Esophagus muscularis mucosa (tissue), 4 donors: ENCODE measurements at places on chromosomes 5 and 9. TPM values are rescaled to one million over a fixed set of nuclear protein-coding genes. Genes with fewer than 3 reads are reported as not detected.
A peak's percentile ranks its signal among the peaks of the same experiment; 100 is the strongest.

DNA sequence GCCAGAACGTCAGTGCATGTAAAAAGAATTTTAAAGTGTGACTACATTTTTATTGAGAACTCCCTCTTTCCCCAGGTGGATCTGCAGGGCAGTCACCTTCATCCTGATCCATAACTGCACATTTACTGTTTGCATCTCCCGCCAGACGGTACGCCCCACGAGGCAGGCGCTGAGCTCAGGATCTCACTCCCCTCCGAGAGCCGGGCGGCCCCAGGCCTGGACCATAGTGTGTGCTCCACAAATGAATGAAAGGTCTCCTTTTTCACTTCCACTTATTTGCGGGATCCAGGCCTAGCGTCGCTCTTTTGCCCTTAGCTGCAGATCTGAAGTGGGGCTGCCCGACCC lies 378 bp downstream of the DROSHA start:
- peaks cover 41% of the 10 kb centered on the region for H3K4me1 ChIP-seq
- H3K4me3 ChIP-seq = peak overlapping the region; percentile 76
- H3K27me3 ChIP-seq = no peaks in the 10 kb centered on the region
- DNase-seq = no peak
- peak overlapping the region; percentile 80 for H3K27ac ChIP-seq

DNA sequence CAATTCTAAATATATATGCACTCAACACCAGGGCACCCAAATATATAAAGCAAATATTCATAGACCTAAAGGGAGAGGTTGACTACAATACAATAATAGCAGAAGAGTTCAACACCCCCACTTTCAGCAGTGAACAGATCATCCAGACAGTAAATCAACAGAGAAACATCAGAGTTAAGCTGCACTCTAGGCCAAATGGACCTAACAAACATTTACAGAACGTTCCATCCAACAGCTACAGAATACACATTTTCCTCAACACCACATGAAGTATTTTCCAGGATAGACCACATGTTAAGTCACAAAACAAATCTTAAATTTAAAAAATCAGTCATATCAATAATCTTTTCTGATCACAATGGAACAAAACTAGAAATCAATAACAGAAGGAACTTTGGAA lies 18.9 kb downstream of the APBA1 start:
- no peak overlapping the region for H3K27ac ChIP-seq
- no peaks in the 10 kb centered on the region for H3K27me3 ChIP-seq
- H3K36me3 ChIP-seq = no peaks in the 10 kb centered on the region

DNA sequence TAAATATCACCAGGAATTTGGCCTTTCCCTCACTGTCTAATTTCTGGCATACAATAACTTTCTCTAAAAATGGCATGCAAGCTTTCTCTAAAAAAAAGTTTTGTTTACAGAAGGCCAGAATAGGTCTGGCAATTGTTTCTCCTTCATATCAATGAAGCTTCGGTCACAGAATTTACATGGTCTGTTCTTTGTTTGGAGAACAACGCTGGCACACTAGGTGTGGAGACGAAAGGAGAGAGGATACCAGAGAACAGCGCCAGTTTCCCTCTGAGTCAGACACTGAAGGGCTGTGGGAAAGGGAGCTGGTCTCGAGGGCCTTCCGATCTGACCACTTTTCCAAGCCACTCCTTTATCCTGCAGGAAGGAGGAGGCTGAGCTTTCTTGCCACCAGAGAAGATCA lies 60.1 kb upstream of the ITGA1 start:
- no peak for DNase-seq
- no peaks in the 10 kb centered on the region for H3K36me3 ChIP-seq
- no peaks in the 10 kb centered on the region for H3K27me3 ChIP-seq
- peak overlapping the region; percentile 67 for H3K27ac ChIP-seq

DNA sequence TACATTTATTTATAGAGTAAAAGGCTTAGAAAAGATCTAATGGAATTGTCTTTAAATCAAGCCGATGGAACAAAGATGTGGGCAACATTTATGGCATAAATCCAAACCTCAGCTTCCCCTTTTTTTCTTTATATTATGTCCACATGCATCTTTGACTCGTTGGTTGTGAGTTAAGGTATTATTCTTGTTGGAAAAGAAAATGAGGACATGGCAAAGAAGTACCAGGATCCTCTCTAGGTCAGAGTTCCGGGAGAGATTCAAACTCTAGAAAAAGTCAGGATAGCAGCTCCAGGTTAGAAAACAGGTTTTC lies 508 bp upstream of the NME5 start:
- peak overlapping the region; percentile 66 for H3K4me3 ChIP-seq
- DNase-seq = no peak
- H3K27me3 ChIP-seq = no peaks in the 10 kb centered on the region
- peaks cover 19% of the 10 kb centered on the region for H3K4me1 ChIP-seq

DNA sequence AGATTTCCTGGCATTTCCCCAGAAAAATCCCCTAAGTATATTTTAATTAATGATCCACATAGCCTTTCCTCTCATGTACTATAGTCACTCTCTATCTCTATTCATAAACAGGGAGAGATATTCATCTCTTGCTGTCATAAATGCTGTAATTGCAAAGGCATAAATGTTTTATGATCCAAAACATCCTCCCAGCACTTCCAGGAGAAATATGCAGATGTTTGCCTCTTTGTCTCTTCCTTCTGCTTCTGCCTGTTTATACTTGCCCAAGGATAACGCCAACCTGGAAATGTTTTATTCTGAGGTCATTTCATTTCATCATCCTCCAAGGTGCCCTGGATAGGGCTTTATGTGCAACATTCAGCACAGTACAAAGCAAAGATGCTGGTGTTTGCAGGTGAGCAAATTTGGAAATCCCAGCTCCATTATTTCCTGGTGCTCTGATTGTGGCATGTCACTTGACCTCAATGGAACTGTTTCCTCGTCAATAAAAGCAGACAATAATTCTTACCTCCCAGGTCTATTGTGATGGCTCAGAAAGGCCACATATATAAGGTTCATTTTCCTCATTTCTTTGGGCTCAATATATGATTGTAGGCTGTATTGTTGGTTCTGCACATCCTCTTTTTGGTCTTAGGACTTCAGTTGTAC lies 6.9 kb downstream of the TNFSF15 start:
- H3K27me3 ChIP-seq = no peaks in the 10 kb centered on the region
- H3K36me3 ChIP-seq = no peaks in the 10 kb centered on the region
- H3K27ac ChIP-seq = no peak overlapping the region
- no peak for DNase-seq
- no peaks in the 10 kb centered on the region for H3K4me1 ChIP-seq
- no peak overlapping the region for H3K4me3 ChIP-seq

DNA sequence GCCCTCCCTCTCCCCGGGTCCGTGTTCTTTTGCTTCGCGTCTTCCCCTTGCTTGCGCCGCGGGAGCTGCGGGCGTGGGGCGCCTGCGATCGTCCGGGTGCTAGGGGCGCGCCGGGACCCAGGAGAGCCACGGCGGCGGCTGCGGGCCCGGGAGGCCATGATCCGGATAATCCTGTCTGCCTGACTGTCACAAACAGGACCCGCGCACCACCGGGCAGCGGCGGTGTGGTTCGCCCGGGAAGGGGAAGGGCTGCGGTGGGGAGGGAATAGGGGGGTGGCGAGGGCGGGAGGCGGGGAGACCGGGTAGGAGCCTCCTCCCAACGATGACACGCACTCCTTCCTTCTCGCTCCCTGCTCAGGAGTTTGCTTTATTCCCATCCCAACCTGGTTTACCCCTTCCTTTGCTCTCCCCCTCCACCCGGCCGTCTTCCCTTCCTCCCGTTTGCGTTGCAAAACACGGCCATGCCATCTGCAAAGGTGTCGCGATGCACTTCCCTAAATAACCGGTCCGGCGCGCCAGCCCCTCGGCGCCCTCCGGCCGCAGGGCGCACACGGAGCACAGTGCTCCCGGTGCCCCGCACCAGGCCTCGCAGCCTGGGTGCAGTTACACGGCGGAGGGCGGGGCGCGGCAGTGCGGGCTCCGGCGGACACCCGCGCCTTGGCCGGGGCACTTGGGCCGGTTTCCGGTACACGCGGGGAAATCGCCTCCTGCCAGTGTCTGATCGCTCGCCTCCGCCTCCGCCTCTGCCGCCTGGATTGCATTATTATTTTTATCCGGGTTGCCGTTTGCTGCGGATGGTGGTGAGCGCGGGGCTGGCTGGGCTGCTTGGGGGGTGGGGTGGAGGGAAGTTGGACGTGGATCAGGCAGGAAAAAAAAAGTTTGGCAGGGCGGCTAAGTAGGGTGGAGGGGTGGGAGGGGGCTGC lies 1.5 kb downstream of the SMARCA2 start:
- peaks cover 50% of the 10 kb centered on the region for H3K4me1 ChIP-seq
- H3K27me3 ChIP-seq = no peaks in the 10 kb centered on the region
- peak overlapping the region; percentile 83 for H3K4me3 ChIP-seq
- H3K27ac ChIP-seq = peak overlapping the region; percentile 100
- H3K36me3 ChIP-seq = no peaks in the 10 kb centered on the region

GRCh38 chr9:34332076-34332964 lies 3.0 kb downstream of the NUDT2 start:
- no peak for DNase-seq
- peaks cover 42% of the 10 kb centered on the region for H3K4me1 ChIP-seq
- peak overlapping the region; percentile 2 for H3K27ac ChIP-seq
- no peaks in the 10 kb centered on the region for H3K27me3 ChIP-seq
- H3K36me3 ChIP-seq = no peaks in the 10 kb centered on the region

GRCh38 chr5:148928141-148928540 lies 101.7 kb downstream of the ADRB2 start:
- H3K36me3 ChIP-seq = no peaks in the 10 kb centered on the region
- DNase-seq = no peak
- no peaks in the 10 kb centered on the region for H3K27me3 ChIP-seq
- no peak overlapping the region for H3K4me3 ChIP-seq

DNA sequence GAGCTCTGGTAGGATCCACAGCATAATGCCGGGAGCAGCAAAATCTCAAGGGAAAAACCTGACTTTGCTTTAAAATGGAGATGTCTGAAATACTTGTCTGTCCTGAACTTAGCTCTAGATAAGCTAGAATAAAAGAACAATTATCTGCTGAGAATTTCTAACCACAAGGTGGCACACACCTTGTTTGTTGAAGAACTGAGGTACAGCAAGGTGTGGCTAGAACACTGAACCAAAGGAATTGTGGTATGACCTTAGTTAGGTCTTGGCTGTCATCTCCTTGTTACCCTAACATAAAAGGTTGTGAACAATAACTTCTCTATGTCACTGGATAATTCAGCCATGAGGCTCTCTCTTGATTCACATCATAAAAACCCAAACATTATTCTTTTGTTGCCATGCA lies 72.3 kb upstream of the ANXA1 start:
- DNase-seq = no peak
- H3K36me3 ChIP-seq = no peaks in the 10 kb centered on the region
- H3K4me3 ChIP-seq = no peak overlapping the region

GRCh38 chr5:73387601-73388305 lies 60.8 kb downstream of the FOXD1 start:
- H3K27ac ChIP-seq = no peak overlapping the region
- DNase-seq = no peak
- no peak overlapping the region for H3K4me3 ChIP-seq
- no peaks in the 10 kb centered on the region for H3K36me3 ChIP-seq

DNA sequence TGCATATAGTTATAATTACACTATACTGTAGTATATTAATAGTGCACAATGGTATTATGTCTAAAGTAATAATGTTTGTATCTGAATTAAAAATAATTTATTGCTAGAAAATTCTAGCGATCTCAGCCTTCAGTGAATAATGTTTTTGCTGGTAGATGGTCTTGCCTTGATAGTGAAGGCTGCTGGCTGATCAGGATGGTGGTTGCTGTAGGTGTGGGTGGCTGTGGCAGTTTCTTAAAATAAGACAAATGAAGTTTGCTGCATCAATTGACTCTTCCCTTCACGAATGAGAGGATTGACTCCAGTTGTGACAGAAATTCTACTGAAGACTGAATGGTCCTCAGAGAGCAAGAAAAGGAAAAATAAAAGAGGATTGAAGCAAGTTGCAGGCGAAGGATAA lies 19.7 kb upstream of the LRRC70 start:
- no peaks in the 10 kb centered on the region for H3K4me1 ChIP-seq
- H3K27me3 ChIP-seq = no peaks in the 10 kb centered on the region
- no peak overlapping the region for H3K27ac ChIP-seq
- H3K36me3 ChIP-seq = peaks cover 63% of the 10 kb centered on the region
- no peak for DNase-seq

DNA sequence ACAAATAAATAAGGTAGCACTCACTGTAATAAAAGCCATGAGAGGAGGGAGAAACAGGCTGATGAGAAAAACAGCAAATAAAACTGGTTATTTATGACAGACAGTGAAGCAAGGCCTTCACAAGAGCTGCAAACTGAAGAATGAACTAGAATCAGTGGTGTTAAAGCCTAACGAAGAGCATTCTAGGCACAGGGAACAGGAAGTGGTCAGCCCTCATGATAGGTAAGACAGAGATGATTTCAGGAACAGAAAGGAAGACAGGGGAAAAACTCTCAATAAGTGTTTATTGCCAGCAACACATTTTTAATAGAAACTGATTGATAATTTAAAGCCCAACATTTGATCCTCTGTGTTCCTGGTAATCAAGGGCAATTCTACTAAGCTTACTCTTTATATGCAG lies 124.5 kb downstream of the EDIL3 start:
- no peaks in the 10 kb centered on the region for H3K36me3 ChIP-seq
- DNase-seq = no peak
- no peaks in the 10 kb centered on the region for H3K27me3 ChIP-seq

GRCh38 chr5:138972230-138972629 lies 97.1 kb upstream of the LRRTM2 start:
- no peaks in the 10 kb centered on the region for H3K27me3 ChIP-seq
- H3K36me3 ChIP-seq = no peaks in the 10 kb centered on the region
- H3K27ac ChIP-seq = no peak overlapping the region
- no peak for DNase-seq

DNA sequence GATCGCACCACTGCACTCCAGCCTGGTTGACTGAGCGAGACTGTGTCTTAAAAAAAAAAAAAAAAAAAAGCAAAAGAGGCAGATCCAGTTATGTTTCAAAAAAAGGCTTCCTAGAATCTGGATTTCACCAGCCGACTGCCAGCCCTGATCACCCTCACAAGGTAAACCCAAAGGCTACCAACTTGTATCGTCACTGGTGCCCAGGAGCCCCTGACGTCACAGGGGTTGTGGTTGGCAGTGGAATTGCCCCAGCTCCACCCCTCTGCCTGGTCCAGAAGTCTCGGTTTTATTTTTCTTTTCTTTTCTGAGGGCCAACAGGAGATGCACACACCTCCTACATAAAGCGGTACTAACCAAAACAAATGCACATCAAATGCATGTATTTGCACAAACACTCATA lies 6.0 kb upstream of the LMX1B start:
- H3K4me1 ChIP-seq = peaks cover 29% of the 10 kb centered on the region
- H3K4me3 ChIP-seq = no peak overlapping the region

- no peaks in the 10 kb centered on the region for H3K36me3 ChIP-seq
- no peaks in the 10 kb centered on the region for H3K27me3 ChIP-seq
- DNase-seq = no peak
- no peak overlapping the region for H3K4me3 ChIP-seq
Observed at GRCh38 chr5:108503986-108504385, 122.1 kb upstream of the FBXL17 start.

AGXT2 gene
- total RNA-seq = not detected

MCCC2 gene
- 17.7 TPM for total RNA-seq

SLCO6A1 gene
- not detected for total RNA-seq

RPL35 gene
- total RNA-seq = 1,424 TPM

NMUR2 gene
- total RNA-seq = not detected

GFPT2 gene
- total RNA-seq = 35.3 TPM

PCDHA3 gene
- total RNA-seq = 1.9 TPM

MLANA gene
- not detected for total RNA-seq

PCDHGA7 gene
- total RNA-seq = 4.3 TPM

SH3GL2 gene
- 3.3 TPM for total RNA-seq

FOXD4L5 gene
- not detected for total RNA-seq

RAB14 gene
- 30.7 TPM for total RNA-seq

FAM120AOS gene
- total RNA-seq = 51.7 TPM
